ENCODE measurements at places on chromosomes 4 and X.

GRCh38 chrX:44228621-44229020 is 114.9 kb downstream of the EFHC2 start:
- no peak for DNase-seq

GRCh38 chr4:67500373-67500772 is 44.9 kb downstream of the CENPC start:
- DNase-seq, result no peak

- DNase-seq, result no peak
Measured at GRCh38 chr4:81839347-81840042, 367.8 kb upstream of the RASGEF1B start.

DNA sequence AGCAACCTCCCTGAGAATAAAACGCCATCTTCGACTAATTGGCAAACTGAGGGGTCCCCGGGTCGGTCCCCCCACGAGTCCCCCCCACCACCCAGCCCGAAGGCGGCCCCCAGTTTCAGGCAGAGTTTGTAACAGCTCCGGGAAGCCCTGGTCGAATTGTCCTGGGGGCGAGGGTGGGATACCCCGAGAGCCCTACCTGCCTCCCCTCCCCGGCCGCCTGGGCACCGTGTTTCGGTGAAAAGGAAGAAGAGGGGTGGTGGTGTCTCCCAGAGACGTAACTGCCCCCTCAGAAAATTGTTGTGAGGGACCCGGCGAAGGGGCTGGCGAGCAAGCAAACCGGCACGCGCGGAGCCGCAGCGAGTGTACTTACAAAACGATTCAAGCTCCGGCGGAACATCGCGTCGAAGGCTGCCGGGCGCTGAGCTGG is 1.2 kb downstream of the ATP11C start:
- DNase-seq, result no peak

DNA sequence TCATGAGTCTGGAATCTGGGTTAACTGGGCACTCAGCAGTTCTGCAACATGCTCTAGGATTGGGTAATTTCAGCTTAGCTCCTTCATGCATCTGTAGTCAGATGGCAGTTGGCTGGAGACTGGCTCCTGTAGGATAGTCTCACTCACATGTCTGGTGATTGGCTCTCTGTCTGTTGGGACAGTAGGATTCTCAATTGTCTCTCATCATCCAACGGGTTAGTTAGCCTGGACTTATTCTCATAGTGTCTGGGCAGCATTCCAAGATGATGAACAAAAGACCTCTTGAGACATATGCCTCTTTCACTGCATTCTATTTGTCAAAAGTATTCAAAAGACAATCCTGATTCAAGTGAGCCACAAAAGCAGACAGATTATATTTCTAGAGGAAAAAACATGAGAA is 795.6 kb upstream of the GALNTL6 start:
- DNase-seq, result no peak

DNA sequence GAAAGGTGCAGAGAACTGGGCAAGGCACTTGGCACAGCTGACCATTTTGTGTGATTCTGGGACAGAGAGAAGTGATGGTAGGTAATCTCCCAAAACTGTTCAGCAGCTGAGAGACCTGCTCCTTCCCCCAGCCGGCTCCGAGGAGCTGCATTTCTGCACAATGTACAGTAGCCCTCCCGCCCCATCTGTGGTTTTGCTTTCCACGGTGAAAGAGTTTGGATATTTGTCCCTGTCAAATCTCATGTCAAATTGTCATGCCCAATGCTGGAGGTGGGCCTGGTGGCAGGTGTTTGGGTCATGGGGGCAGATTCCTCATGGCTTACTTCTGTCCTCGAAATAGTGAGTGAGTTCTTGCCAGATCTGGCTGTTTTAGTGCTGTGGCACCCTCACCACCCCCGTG is 90.5 kb upstream of the CD99 start:
- no peak for DNase-seq

DNA sequence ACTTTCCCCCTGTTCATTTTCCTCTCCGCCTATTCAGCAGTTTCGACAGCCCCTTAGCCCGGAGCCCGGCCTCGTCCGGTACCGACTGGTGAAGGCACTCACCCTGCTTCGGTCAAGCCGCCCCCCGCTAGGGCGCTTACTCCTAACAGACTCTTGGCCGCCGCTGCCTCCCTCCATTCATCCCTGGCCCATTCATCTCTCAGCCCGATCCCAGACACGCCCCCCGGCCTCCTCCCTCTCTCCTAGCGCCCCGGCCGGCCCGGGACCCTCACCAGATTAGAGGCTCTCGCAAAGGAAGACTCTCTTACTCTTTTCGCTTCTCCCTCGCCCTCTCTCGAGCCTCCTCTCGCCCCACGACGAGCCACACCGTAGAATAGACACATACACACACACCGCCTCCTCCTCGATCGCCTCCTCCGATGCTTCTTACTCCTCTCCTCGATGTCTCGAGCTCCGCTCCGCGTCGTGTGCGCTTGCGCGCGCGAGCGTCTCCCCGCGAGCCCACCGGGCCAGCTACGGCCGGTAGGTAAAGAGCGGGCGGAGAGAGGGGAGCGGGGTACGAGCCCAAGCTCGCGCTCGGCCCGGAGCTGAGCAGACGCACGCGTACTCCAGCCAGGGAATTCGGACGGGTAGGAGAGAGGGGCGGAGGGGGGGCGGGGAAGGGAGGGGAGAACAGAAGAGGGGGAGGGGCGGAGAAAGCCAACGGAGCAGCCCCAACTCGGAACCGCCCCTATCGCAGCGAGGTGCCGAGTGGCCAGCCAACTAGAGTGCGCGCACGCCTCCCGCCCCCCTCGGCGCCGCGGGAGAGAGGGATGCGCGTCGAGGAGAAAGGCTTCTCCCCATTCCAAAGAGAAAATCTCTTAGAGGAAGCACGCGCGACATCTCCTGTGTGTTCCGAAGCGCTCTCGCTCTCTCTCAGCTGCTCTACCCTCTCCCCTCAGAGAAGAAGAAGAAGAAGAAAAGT is at the start of gene WNK3:
TSS of gene WNK3 (minus strand) at position 633 of the 964 bp plus-strand sequence.
- peak; percentile 78 for DNase-seq

GRCh38 chr4:78691334-78691754 is 84.8 kb upstream of the BMP2K start:
- no peak for DNase-seq

DNA sequence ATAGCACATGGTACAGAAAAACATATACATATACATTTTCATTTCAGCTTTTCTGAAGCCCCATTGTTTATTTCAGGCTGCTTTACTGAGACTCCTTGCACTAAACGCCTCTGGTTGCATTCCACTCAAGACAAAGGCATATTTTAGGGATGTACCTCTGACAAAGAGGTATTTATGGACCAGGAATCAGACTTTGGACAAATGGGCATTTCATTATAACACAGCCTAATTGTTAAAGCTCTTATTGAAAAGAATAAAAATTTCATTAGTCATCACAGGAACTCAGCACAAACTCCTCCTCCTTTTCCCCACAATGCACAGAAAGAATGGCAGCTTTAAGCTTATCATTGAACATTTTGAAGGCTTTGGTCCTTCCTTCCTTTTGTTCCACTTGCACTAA is 62.9 kb upstream of the UGT8 start:
- DNase-seq, result no peak

DNA sequence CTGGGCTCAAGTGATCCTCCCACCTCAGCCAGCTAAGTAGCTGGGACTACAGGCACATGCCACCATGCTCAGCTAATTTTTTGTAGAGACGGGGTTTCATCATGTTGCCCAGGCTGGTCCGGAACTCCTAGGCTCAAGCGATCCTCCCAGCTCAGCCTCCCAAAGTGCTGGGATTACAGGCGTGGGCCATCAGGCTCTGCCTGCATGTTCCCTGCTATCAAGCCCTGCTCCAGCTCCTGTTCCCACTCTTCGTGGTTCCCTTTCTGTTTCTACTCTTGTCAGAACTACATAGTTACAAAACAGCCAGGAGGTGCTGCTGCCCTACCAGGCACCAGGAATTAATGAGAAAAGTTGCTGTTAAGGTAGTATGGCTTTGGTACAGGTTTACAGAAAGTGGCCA is 8.7 kb downstream of the TIMP1 start:
- no peak for DNase-seq

GRCh38 chr4:24730256-24731001 is 64.9 kb upstream of the SOD3 start:
- DNase-seq, result peak; percentile 18

DNA sequence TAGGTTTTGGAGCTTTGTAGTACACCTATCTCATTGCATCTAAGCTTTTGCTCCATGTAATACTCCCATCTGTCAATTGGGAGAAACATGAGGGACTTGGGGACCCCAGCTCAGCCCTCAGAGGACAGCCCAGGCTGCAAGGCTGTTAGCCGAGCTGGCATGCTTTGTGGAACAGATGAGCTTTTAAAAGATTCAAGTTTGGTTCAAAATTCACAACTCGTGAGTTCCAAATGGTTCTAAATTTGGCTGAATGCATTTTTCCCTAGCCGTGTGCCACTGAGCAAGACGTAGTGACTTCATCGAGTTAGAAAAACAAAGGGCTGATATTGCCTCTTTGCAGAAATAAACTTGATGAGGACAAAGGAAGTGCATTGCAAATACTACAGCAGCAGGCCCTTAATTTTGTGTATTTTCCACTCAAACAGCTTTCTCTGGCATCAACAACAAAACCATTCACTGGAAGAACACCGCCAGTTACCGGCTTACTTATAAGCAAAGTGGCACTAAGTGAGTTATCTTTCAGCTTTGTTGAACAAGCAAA is 165.0 kb upstream of the HS3ST1 start:
- no peak for DNase-seq

GRCh38 chr4:128512767-128513322 is 225.2 kb upstream of the PGRMC2 start:
- DNase-seq, result no peak

GRCh38 chrX:3811331-3812311 is 98.2 kb upstream of the PRKX start:
- DNase-seq, result peak; percentile 22

DNA sequence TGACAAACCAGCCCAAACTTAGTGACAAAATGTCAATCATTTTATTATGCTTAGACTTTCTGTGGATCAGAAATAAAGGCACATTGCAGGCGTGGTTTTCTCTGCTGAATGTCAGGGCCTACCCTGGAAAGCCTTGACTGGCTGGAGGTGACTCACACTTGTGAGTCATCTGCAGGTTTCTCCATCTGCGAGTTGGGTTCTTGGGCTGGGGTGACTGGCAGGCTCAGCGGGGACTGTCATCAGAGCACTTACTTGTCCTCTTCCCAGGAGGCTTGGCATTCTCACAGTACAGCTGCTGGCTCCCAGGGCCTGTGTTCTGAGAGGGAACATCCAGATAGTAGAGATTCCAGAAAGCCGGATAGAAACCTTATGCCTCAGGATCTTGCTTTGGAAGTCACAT is 153.8 kb upstream of the AGA start:
- peak; percentile 32 for DNase-seq

- DNase-seq, result no peak
Measured at GRCh38 chr4:36006226-36006625, 238.1 kb downstream of the ARAP2 start.

GRCh38 chrX:127302841-127303240 is 483.3 kb downstream of the PRR32 start:
- no peak for DNase-seq

DNA sequence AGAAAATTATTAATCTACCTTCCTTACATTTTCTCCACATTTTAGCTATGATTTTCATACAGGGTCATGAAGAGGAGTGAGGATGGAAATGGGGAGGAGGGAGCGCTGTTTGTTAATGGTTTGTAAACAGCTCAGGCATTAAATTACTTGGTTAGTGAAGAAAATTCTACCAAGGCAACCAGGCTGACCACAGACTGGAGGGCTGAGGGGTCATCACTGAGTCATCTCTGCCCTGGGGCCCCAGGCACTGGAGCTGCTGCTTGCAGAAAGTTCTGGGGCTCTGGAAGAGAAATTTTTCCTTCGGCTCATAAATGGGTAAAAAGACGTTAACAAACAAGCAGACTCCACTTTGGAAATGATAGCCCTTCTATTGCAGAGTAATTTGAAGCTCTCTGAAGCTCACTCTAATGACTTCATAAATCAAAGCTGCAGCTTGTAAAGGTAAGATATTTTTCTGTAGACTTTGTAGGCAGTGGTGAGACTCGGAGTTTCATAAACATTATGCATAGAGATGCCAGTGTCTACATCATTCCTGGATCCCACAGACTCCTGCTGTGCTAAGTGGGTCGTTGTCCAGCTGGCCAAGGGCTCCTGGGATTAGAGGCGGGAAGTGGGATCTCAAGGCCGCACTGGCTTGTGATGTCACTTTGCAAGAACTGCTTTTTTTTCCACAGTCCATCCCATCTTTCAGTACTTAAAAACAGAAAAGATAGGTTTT is 159.6 kb downstream of the PTTG2 start:
- DNase-seq, result no peak

- no peak for DNase-seq
Measured at GRCh38 chrX:56503941-56504673, 59.3 kb upstream of the UBQLN2 start.

DNA sequence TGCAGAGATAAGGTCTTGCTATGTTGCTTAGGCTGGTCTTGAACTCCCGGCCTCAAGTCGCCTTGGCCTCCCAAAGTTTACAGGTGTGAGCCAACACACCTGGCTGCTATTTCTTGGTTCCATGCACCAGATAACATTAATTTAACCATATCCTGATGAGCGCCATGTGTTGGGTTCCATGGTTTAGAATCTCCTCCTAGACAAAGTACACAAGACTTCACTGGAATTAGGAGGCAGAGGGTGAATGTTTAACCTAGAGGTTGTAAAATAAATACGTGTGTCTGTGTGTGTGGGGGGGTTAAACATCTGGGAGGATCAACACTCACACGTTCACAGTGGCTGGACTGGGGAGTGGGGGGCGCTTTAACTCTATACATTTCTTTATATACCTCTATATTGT is 32.4 kb upstream of the SORCS2 start:
- no peak for DNase-seq

DNA sequence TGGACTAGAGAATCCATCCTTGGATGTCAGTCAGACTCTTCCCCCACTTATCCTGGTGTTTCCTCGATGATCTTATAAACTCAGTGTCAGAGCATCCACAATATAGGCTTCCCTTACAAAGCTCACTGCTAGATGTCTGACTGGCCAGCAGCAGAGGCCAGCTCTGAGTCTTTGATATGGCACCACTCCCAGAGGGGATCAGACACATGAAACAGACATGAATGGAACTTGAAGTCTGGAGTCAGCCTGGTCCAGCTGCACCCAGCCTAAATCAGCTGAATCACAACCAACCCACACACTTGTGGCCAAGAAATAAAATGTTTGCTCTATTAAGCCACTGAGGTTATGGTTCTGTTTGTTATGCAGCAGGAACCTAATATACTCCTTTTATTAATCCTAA is 129.6 kb upstream of the MED14 start:
- no peak for DNase-seq
